ENCODE measurements at places on chromosomes 6 and 20.

DNA sequence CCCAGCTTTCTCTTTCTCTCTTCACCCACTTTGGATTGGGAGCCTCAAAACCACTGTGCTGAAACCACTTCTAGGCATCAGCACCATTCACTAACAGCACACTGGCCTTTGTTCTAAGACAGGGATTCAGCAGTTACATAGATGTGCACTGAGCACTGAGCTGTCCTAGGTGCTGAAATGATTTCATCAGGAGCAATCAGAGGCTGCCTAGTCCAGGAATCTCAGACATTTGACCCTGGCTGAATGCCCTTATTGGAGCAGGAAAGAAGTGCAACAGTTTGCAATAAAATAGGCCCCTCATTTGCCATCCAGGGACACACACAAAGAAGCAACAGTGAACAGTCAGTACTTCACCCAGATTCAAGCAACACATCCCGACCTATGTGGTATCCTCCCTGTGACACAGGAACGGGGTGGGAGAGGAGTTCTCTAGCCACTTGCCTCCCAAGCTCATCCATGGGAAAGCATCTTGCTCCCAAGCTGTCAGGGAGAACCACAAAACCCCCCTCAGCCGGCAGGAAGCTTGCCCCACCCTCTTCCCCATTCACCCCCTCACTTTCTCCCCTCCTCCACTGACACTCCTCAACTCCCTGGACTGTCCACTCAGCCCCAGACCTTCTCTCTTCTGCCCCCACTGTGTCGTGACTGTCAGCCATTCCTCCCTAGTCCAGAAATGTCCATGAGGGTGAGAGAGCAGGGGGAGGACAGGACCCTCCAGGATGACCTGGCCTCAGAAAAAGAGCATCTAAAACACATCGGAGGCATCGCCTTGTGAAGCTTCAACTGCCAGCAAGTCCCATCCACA, 304.4 kb downstream of the PREX1 start:
- no peak for DNase-seq

DNA sequence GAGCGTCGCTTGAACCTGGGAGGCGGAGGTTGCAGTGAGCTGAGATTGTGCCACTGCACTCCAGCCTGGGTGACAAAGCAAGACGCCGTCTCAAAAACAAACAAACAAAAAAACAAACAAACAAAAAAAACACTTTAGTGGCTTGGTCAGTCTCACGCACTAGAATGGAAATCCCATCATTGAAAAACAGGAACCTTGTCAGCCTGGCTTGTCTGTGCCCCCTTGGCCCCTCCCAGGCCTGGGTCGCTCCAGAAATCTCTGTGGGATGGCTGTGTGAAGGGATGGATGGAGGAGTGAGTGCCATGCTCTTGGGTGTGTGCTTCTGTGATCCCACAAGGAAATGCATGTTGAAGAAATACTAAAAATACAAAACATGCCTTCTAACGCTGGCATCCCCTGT, 20.9 kb upstream of the NAA20 start:
- no peak for DNase-seq

DNA sequence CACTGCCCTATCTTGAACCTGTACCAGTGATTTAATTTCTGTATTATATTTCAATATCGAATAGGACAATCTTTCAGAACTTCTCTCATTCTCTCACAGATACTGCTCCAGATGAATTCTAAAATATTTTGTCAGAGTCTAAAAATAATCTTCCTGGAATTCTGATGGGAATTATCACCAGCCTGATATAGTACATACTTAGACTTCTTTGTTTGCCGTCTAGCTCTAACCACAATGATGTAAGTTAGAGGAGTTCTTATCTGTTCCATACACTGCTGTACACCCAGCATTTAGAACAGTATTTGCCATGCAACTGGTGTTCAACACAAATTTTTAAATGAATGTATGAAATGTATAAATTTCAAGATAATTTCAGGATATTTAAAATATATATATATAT, 1.3 kb upstream of the HUS1B start:
- no peak for DNase-seq

DNA sequence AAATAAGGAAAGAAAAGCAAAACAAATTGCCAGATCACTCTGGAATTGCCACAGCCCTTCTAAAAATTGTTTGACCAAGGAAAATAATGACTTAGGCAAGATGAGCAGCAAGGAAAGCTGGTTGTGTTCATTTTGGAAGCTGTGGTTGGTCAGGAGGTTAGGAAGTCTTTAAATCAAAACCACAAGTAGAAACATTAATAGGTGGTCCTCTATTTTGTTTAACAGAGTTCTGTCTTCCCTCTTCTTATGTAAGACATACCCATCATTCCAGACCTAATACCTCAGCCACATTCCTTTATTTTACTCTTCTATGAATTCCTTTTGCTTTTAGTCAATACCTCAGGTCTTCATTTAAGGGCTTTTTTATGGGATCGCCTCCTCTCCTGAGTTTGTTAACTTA, 422.2 kb upstream of the PLCB4 start:
- DNase-seq: no peak

GRCh38 chr6:25414755-25415154, 135.6 kb downstream of the CARMIL1 start:
- no peak for DNase-seq

GRCh38 chr6:436308-437036, 44.9 kb downstream of the IRF4 start:
- DNase-seq: no peak

DNA sequence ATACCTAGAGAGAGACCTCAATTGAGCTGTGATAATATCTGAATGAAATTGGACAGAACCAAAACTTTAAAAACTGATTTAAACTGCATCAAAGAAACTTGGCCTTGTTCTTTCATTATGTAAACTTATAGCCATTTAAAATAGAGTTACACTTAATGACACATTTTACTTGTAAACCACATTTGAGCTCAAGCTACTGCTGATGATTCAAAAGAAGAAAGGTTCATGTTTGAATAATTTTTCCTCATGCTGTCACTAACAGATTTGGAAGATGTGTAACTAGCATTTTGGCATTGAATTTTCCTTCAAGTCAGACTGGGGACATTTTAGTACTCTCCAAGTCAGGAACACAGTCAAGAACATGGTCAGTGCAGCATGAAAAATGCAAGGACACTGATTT, 26.9 kb downstream of the POPDC3 start:
- no peak for DNase-seq

DNA sequence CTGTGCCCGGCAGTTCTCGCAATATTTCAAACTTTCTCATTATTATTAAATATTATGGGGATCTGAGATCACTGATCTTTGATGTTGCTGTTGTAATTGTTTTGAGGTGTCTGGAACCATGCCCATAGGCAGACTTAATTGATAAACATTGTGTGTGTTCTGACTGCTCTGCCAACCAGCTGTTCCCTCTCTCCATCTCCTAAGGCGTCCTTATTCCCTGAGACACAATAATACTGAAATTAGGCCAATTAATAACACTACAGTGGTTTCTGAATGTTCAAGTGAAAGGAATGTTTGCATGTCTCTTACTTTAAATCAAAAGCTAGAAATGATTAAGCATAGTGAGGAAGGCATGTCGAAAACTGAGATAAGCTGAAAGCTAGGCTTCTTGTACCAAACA, 7.6 kb downstream of the MAPK14 start:
- no peak for DNase-seq

DNA sequence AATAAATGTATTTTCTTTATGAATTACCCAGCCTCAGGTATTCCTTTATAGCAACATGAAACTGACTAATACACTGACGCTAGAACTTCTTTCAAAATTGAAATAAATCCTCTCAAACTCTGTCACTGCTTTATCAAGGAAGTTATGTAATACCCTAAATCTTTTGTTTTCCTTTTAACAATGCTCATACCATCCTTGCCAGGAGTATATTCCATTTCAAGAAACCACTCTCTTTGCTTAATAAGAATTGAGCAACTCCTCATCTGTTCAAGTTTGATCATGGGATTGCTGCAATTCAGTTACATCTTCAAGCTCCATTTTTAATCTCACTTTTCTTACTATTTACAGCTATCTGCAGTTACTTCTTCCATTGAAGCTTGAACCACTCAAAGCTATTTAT, 707.6 kb upstream of the MARCKS start:
- DNase-seq: no peak

DNA sequence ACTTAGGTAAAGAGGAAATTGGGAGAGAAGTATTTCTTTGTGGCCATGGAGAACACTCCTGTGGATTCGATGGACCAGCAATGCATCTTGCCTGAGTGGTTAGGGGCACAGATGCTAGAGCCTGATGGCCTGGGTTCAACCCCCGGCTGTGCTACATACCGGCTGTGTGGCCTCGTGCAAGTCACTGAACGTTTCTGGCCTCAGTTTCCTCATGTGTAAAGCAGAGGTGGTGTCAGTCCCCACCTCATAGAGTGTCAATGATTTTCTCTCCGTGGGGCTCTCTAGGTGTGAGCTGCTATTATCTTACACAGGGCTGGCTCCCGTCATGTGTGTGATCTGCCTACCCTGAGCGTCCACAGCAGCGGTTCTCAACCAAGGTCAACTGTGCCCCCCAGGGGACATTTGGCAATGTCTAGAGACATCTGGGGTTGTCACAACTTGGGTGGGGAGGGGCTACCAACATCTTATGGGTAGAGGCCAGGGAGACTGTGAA, 50.0 kb upstream of the PTPN1 start:
- no peak for DNase-seq

- DNase-seq: no peak
Measured at GRCh38 chr20:60718743-60719480, 533.1 kb upstream of the CDH4 start.

DNA sequence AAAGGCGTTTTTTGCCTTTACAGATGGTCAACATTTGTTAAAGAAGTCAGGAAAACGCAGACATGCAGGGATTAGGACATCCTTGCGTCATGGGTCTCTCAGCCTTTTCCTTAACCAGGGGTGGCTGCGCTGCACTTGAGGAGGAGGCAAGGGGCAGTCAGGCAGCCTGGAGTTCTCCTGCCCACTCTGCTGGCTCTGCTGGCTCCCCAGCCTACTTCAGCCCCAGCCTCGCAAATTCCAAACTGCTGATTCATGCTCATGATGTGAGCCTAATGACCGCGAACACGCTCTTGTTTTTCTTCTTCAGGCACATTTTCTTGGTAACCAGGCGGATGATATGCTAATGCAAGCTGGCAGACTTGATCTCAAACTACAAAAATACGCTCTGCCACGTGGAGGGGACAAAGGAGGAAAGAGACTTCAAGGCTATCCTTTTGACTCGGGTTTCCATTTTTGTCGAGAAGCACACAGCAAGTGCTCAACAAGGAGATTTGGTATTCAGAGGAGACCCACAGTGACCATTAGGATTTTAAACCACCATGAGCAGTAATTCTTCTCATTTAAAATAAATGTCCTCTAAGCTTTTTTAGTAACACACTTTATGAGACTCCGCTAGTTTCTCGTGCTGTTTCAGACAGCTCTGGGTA, 290.3 kb upstream of the STXBP5 start:
- DNase-seq: no peak

- no peak for DNase-seq
Measured at GRCh38 chr6:168625602-168626001, 184.6 kb downstream of the SMOC2 start.

Data from activated T-cell treated with anti-CD3 and anti-CD28 coated beads for 24 hours (primary cell).